ENCODE measurements at places on chromosomes 2 and 18.

- no peak for DNase-seq
Measured at GRCh38 chr2:127179766-127180165, 40.3 kb downstream of the CYP27C1 start.

DNA sequence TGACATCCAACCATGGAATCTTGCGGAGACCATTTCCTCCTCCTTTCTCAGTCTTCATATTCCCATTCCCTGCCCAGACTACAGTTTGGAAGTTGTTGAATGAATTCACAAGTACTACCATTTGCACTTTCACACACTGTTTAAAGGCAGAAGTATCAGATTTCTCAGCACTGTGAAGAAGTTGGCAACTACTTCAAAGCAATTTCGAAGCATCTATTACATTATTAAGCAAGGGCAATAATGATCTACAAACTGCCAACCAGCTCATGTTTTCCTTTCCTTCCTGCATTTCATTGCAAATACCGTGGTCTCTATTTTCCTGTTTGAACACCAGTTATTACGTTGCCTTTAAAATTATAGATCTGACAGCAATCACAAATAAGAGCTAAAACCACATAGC, 105.5 kb downstream of the IRS1 start:
- DNase-seq, result no peak

DNA sequence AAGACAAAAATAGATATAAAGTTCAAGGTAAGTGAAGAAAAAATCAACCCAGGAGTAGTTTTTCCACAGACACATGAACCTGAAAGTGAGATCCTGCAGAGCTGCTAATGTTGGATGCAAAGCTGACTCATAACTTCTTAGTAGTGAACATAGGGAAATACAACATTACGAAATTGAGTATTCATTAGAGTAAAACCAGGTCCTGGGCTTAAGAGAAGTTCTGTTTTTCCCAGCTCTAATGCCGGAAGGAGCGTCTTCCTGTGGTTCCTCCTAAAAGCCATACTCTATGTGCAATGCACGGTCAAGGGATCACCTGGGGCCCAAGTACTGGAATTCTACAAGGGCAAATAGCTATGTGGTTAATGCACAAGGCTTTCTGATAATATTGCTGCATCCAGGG, 141.7 kb downstream of the RBMS1 start:
- no peak for DNase-seq

DNA sequence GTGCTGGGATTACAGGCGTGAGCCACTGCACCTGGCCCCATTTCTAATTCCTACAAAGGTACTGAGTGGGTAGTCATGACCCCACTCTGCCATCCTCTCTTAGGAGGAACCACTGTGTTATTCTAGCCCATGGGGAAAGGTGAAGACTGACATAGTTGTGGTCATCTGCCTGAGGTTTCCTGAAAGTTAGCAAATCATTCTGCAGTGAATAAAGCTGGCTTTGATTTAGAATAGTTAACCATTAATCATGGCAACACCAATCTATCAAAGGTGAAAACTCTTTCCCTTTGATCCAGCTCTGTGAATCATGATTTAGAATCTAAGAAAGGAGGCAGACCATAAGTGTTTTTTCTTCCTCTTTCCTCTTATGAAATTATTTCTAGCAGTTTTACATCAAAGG, 50.8 kb downstream of the SUMO1 start:
- DNase-seq, result no peak

- no peak for DNase-seq
Measured at GRCh38 chr2:240384711-240385450, 50.6 kb upstream of the GPC1 start.

GRCh38 chr2:231684314-231685223, 23.8 kb upstream of the PTMA start:
- DNase-seq, result no peak

GRCh38 chr2:42794271-42795046, 2.1 kb upstream of the HAAO start:
- DNase-seq, result no peak

GRCh38 chr2:86211033-86211795, 12.0 kb downstream of the MRPL35 start:
- DNase-seq, result no peak

DNA sequence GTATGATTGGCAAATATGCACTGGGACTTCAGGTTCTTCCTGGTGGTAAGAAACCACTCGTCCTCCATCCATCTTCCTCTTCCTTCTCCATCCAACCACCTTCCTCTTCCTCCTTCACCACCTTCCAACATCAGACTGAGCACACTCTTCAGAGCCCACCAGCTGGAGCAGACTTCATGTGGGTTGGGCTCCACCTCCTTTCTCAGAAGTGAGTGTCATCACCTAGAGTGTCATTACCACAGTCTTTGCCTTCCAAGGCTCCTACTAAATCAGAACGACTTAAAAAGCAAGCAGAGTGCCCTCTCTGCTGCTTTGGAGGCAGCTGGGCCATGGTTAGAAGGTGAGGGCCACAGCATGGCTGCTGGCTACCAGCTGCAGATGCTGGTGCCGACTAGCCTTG, 171.6 kb downstream of the SH3RF3 start:
- DNase-seq, result no peak

DNA sequence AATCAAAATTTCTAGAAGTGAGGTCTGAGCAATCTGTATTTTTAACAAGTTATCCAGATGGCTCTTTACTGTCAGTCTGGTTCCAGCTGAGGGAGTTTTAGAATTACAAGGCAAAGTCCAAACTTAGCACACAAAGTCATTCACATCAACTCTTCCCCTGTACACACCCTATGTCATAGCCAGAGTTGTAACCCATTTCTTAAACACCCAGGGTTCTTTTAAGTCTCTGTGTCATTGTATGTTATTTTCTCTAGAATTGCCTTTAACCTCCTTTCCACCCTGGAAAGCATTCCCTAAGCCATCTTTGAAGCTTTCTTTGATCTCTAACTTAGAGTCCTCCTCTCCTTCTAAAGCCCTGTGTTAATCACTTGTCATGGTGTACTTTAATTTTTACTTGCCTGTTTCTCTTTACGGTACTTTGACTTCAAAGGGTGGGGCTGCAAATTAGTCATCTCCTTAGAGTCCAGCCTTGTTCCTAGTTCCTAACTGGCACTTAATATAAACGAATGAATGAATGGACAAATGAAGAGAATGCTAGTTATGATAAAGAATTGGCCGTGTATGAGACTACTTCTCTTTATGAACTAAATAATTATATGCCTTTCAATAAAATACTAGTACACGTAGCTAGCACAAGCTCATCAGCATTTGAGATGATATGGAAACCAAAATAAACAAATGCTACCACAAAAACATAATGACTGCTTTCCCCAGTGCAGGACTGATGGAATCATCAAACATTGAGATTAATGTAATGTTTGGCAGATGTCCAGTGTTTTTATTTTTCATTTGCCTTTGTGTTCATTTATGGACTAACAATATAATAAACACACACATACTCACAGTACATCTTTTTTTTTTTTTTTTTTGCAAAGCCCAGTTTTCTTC, 11.9 kb upstream of the ACTR3 start:
- DNase-seq, result no peak

DNA sequence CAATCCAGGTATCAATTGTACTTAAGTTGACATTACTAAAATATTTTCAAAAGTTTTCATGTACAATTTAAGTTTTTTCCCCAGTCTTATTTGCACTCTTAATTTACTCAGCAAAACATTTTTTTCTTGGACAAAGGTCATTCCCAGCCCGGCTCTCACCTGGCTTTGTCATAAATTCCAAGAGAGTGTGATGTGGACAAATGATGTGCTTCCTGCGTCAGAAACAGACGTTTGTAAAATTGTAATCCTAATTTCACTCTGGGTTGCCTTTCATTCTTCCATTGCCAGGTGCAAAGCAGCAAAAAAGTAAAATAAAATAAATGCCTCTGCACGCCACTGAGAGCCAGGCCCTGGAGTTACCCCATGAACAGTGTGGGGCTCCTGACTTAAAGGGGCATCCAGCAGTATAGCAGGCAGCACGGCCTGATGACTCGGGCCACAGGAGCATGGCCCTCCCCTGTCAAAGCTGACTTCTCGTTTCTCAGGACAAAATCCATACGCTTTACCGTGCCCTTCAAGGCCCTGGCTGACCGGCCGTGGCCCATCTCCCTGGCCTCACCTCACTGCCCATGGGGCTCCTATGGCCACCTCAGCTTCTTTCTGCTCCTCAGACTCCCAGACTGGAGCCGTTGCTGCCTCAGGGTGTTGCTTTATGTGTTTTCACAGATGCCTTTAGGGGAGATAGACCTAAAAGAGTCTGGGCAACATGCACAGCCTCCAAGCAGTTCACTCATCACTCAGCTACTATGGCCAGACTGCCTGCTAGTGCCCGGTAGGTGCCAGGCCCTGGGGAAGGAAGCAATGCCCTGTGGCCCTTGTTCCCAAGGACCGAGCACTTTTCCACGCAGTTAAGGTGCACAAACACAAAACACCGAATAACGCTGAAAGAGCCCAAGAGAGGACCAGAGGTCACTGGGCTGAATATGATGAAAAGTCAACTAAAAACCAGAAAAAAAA, 7.6 kb upstream of the TMEM185B start:
- no peak for DNase-seq

GRCh38 chr2:53053937-53054336, 713.7 kb upstream of the CHAC2 start:
- DNase-seq, result no peak

DNA sequence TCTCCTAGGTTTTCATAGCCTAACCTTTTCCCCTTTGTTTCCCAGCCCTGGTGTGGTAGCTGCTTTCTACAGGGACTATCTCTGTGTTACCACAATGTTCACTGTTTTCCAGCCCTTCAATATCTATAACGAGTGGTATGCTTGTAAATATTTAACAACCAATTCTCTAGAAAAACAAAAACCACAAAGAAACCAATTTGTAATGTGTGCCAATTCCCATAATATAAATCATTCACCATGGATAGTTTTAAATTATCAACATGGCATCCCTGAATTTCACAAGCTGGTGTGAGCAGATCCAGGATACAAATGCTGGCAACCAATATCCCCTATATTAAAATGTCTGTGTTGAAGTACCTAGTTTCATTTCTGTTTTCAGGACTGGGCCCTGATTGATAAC, 207.5 kb upstream of the FBXO11 start:
- no peak for DNase-seq

DNA sequence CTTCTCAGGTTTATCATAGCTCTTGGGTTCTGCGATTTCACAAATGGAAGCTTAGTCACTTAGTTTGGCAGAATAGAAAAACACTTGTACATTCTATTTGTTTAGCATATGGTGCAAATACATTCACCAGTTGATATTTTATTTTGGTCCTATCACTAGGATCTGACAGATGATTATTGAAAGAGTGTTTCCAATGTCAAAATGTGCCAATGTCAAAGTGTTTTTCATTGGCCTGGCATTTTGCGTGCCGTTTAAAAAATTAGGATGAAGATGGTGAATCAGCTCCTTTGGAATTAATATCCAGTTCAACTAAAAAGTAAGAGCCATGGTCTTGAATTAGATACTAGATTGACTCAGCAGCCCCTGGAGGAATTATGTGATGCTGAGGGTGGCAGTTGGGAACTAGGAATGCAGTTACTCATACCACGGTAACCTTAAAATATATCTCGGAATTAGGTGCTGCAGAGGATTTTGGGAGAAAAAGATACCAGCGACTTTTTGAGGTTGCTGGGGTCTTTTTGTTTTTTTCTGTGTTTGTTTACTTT, 87.0 kb downstream of the SPHKAP start:
- DNase-seq, result no peak

GRCh38 chr2:140108706-140109475, 1328.7 kb upstream of the NXPH2 start:
- no peak for DNase-seq

DNA sequence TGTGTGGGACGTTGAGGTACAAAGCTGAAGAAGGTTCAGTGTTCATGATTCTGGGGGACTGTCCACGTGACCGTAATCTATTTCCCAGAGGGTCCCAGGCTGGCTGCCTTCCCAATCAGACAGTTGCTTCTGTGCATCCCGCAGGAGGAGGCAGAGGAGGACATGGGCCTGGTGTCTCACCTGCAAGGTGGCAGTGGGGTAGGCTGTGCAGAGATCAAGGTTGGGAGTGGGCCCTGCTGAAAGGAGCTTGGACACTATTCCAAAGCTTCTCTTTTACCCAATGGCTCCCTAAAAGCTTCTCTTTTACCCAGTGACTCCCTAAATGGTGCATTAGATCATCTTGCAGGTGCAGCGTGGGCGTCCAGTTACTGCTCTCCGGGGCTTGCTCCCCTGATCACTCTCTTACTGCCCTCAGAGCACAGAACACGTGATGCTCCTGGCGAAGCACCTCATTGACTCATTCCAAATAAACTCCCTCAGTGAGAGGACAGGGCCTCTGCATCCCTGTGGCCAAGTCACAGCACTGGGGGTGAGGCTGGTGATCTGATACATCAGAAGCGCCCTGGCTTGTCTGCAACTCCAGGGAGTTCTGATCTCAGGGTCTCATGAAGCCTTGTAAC, 41.5 kb downstream of the RNF144A start:
- DNase-seq, result no peak

- no peak for DNase-seq
Measured at GRCh38 chr2:227805578-227805977, 8.1 kb upstream of the CCL20 start.

GRCh38 chr2:11602563-11603204, 67.3 kb downstream of the NTSR2 start:
- no peak for DNase-seq

DNA sequence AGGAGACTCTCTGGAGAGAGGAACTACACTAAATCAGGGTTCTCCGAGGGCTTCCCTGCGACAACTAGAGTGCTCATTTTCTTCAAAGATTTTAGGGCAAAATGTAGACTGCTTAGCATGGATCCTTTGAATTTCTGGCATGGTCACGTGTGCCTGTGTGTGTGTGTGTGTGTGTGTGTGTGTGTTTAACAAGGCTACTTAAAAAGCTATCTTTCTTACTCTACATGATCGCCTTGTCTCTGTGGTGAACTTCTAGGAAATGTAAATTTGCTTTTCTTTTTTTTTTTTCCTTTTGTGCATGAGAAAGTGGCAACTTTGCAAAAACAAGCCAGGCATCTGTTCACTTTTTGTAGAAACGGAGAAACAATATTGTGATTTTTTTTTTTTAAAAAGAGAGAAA, 43.9 kb downstream of the SOX11 start:
- DNase-seq, result no peak

DNA sequence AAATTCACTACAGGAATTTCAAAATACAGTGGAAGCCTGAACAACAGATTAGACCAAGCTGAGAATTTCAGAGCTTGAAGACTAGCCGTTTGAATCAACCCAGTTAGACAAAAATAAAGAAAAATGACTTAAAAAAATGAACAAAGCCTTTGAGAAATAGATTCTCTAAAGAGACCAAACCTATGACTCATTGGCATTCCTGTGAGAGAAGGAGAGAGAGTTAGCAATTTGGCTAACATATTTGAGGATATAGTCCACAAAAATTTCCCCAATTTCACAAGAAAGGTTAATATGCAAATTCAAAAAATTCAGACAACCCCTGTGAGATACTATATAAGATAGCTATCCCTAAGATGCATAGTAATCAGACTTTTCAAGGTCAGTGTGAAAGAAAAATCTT, 78.0 kb downstream of the MYO3B start:
- DNase-seq, result no peak

DNA sequence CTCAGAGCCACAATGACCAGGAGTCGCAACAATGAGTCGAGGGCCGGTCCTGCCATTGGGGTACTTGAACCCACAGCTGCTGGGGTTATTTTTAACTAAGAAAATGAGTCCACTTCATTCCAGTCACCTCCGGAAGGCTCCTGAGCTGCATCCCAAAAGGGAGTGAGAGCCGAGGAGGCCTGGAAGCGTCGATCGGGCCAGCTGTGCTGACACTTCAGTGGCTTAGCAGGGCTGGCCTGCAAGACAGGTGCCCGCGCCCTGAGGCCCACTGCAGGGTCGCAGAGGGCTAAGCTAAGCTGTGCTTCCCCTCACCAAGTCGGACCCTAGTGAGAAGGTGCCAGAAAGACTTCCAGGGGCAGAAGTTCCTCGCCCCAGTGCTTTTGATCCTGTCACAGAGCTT, 21.1 kb downstream of the TBC1D8 start:
- no peak for DNase-seq

Measured in activated CD8-positive, alpha-beta memory T cell treated with anti-CD3 and anti-CD28 coated beads for 1 hour (primary cell).